ENCODE measurements at places on chromosomes 2 and 18.

DNA sequence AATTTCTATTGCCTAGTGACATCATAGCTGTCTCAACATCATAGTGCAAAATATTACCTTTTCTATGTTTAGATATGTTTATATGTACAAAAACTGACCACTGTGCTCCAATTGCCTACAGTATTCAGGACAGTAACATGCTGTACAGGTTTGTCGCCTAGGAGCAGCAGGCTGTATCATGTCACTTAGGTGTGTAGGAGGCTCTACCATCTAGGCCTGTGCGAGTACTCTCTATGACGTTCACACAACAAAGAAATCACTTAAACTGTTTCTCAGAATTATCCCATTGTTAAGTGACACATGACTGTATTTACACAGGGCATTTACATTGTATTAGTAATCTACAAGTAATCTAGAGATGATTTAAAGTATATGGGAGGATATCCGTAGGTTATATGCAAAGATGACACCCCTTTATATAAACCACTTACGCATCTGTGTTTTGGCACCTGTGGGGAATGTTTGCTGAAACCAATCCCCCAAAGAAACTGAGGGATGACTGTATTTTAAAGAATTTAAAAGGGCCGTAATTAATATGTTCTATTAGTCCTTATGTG is 24.7 kb downstream of the IL1R2 start:
- no peak for DNase-seq

- peak; percentile 8 for DNase-seq
Measured at GRCh38 chr18:50183556-50183955, 11.4 kb downstream of the MYO5B start.

DNA sequence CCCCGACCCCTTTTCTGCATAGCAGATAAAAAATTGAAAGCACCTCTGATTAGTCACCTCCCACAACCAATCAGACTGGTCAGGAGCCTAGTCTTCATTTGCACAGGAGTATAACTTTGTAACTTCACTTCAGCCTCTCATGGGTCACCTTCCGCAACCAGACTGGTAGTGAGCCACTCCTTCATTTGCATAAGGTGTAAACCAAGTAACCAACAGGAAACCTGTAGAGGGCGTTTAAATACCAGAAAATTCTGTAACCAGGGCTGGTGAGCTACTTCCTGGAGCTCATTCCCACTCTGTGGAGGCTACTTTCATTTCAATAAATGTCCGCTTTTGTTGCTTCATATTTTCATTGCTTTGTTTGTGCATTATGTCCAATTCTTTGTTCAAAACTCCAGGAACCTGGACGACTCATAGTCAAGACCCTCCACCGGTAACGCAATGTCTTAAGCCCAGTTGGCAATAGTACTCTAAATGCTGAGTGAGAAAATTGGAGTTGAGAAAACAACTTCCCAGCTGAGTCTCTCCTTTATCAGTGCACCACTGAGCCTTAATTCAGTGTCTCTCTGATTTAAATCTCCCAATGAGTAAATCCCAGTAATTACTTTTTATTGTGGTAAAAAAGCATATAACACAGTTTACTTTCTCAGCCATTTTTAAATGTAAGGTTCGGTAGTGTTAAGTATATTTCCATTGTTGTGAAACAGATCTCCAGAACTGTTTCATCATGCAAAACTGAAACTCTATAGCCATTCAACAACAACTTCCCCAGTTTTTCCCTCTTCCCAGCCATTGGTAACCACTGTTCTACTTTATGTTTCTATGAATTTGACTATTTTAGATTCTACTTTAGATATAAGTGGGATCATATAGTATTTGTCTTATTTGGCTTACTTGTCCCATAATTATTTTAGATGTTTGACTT is 392.7 kb upstream of the SLC8A1 start:
- no peak for DNase-seq

GRCh38 chr2:213166109-213166508 is 14.7 kb upstream of the IKZF2 start:
- DNase-seq, result no peak

GRCh38 chr2:37471994-37472393 is 127.6 kb downstream of the QPCT start:
- peak; percentile 40 for DNase-seq

DNA sequence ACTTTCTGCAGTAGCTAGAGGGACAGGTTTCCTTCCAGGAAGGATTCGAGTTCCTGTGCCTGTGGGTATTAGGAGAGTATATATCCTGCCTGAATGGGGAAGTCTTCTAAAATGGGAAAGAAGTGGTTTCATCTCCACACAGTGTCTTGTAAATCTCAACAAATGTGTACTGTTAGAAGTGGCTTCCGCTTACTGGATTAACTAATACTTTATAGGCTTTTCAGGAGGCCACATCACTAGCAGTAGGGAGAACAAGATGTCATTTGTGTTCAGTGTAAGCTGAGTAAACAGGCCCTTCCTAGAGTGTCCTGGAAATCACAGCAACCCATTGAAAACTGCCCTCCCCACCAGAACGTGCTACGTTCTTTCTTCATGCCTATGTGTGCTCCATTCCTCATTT is 12.5 kb upstream of the POLR1B start:
- DNase-seq, result no peak

DNA sequence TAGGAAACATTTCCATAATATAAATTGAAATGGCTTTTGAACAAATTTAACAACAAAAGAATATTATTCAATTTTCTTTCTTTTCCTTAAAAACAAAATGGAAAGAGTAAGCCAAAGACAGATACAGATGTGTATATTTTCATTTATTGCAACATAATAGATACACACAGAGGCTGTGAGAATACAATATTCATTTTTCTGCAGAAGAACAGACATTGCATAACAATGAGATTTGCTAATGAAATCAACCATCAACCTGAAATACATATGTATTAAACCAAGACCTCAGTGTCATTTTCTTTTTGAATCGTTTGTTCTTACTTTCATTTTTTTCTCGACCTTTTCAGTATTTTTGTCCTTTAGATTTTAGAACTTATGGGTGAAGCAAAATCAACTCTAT is 95.1 kb downstream of the BAZ2B start:
- no peak for DNase-seq

DNA sequence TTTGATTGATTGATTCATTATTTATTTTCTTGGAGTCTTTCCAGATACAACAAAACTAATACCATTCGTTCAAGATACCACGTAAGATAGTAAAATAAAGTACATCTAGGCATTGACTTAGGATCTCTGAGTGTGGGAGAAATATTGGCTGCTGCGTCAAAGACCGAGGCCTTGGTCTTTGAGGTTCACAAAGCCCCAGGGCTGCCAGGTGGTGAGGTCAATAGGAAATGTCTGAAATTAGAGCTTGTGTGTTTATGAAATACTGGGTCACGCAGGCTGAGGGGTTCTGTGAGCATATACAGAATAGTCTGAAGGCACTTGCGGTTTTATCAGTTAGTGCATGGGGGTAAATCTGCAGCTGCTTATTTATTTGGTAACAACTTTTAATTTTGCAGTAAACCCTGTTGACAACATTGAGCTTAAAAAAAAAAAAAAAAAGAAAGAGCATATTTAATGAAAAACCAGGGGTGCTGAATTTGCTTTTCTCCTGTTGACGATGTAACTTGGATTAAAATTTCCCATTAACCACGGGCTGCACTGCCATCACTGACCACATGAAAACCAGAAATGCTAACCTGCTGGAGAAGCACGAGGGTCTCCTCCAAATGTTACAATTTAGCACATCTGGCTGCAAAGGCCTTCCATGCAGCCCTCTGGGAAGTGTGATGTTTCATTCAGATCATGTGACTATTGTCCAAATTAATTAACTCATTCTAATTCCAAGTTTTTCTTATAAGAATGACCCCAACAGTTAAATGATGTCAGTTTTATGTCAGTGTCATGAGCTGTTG is 27.1 kb upstream of the SERPINB12 start:
- DNase-seq, result no peak

DNA sequence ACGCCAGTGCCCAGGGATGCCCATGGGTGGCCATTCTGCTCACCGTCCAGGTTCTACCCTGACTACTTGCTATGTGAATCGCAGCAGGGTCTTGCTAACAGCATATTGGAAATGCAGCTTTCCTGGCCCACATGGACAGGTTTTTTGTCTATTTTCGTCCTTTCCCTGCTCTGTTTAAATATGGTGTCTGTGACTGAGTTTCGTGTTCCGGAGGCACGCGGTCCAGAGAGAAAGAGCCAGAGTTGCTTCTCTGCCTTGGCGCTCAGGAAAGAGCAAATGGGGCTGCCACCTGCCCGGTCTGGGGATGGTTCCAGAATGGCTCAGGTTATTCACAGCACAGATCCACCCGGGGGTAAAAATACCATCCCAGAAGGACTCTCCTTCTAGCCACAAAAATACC is 456.2 kb downstream of the BCL11A start:
- DNase-seq, result peak; percentile 10

DNA sequence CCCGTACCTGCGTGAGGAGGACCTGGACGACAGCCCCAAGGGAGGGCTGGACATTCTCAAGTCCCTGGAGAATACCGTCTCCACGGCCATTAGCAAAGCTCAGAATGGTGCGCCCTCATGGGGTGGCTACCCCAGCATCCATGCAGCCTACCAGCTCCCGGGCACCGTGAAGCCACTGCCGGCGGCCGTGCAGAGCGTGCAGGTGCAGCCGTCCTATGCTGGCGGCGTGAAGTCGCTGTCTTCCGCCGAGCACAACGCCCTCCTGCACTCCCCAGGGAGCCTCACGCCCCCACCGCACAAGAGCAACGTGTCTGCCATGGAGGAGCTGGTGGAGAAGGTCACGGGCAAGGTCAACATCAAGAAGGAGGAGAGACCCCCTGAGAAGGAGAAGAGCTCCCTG is 76.4 kb downstream of the TSHZ1 start:
- DNase-seq, result no peak

- DNase-seq, result no peak
Measured at GRCh38 chr2:32874931-32875330, 71.8 kb upstream of the LTBP1 start.

- no peak for DNase-seq
Measured at GRCh38 chr18:57957210-57957609, 86.8 kb upstream of the NEDD4L start.

DNA sequence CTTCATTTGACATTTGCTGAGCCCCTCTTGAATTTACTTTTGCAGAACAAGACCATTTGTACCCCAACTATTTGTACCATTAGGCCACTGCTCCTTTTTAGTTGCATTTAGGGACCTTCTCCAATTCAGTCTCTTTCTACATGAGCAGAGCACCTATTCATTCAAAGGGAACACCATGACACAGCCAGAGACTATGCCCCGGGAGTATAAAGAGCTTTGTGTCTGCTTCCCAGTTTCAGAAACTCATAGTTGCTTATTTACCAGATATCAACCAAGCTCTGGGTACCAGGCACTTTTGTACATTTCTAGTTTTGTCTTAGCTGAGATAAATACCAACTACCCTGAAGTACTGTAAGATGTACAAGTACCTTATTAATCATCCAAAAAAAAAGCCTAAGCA is 269.1 kb upstream of the SIX3 start:
- no peak for DNase-seq

DNA sequence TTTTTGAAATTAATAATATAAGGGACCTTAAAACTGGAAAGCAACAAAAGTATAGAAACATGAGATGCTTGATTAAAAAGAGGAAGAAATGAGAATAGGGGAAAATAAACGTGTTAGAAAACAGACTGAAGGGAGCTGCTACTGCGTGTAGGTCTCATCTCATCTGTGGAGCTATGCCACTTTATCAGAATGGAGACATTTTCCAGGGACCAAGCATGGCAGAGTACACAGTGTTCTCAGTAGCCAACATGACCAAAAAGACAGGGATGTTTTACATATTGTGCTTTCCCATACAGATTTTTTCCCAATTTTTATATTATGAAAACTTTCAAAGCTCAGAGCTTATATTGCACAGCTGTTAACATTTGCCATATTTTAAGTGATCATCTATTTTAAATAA is 23.1 kb downstream of the CEP192 start:
- DNase-seq, result no peak

- peak; percentile 65 for DNase-seq
Measured at GRCh38 chr2:168758970-168759820, 43.2 kb upstream of the NOSTRIN start.

GRCh38 chr2:195404651-195405050 is 252.4 kb upstream of the SLC39A10 start:
- no peak for DNase-seq

DNA sequence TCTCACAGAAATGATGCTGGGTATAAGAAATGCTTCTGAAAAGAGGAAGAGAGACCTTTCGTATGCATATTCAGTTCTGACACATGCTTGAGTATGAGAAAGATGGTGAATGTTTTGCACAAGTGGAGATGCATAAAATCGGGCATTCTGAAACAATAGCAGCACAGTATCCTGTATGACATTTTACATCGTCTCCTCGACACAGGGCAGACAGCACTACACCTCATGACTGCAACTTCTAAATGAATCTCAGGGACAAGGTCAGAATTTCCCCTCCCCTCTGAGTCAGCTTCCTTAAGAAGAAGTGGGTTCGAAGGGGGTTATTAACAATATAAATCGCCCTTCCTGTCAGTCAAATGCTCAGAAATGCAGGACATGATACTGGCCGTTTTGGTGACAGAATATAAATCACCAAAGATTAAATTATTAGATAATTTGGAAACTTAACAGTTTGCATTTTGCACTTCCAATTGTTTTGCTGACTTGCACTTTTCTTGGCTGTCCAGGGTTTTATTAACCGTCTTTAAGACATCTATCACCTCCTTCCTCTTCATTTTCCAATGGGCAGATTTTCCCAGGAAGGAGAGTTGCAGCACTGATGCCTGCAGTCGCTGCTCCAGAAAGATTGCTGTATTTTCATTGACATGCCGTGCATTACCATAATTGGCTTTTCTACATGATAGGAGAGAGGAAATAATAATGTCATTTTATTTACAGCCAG is 57.2 kb downstream of the TSHZ1 start:
- no peak for DNase-seq

DNA sequence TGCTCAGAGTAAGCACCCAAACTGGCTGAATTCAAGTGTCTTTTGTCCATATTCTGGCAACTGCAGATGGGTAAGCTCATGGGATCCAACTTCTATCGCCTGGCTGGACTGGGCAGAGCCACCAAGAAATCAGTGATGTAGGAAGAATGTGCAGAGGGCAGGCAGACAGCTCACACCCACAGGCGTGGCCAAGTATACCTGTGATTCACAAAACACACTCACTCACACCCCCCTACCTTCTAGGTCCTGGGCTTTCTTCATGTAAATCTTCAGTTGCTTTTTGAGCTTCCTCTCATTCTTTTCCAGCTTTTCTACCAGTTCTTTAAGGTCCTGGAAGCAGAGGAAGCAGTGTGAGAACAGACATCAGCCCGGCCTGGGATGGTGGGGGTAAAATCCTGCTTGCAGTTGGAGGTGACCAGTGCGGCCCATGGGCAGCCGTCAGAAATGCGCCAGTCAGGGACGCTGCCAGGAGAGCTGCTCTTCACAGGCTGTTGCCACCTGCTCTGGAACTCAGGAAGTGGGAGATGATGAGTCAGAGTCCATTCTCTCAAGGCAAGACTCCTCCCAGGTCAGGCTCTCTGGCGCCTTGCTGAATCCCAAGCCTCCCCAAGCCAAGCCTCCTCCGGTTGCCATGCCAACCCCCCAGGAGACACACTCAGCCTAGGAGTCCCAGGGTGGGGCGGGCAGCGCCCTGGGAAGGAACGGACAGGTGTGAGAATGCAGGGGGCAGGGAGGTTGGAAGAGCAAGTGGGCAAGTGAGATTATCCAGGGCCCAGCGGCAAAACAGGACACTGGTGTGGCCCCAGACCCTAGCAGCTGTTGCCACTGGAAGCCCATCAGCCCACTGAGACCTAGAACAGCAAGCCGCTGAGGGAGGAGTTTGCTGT is 36.2 kb upstream of the ACAA2 start:
- peak; percentile 96 for DNase-seq

- no peak for DNase-seq
Measured at GRCh38 chr2:148592791-148593190, 51.8 kb upstream of the EPC2 start.

GRCh38 chr2:241237047-241237446 is 48.6 kb downstream of the ANO7 start:
- peak; percentile 15 for DNase-seq
